Stimulated activated CD8-positive, alpha-beta memory T cell treated with anti-CD3 and anti-CD28 coated beads, Interleukin-15, amount 100 ng/mL, for 24 hours (primary cell): ENCODE measurements at places on chromosomes 4 and X.

DNA sequence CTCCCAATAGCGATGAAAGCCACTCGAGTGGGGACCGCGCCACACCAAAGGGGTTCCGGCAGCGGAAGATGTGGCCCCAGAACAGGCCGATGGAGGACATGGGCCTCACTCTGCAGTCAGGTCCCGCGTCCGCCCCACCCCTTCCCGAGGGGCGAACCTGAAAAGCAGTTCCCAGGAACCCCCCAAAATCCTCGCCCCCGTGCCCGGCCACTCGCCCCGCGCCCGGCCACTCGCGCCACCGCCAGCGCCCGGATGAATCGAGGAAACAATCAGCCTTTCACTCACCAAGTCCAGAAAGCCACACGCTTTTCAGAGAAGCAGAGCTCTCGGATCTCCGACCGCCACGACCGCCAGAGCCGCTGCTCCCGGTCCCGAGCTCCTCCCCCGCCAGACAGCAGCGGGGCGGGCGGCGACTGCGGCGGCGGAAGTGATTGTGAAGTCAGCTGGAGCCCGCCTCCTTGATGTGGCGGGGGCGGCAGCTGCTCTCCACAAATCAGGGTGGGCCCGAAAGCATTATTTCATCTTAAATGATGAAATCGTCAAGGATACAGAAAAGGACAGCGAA, at the start of gene PJA1:
PJA1 (minus strand) TSS at position 367 of the 565 bp plus-strand sequence. CDS start 2,380 bp downstream, outside the sequence.
- DNase-seq: peak; percentile 37

DNA sequence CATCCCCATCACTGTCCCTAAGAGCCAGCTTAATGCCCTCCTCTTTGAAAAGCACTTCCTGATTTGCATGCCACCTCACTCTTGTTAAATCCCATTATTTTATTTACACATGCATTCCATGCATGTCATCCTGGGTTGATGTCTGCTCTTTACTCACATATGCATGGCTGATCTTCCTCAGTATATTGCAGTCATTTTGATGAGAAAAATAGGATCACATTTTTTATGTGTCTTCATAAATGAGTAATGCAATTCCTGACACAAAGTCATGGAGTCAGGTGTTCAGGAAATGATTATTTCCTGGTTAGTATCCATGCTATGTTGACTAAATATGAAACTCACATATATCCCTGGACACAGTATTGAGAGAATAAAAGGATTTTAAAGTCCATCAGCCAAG, 204.7 kb downstream of the SLIT2 start:
- no peak for DNase-seq

DNA sequence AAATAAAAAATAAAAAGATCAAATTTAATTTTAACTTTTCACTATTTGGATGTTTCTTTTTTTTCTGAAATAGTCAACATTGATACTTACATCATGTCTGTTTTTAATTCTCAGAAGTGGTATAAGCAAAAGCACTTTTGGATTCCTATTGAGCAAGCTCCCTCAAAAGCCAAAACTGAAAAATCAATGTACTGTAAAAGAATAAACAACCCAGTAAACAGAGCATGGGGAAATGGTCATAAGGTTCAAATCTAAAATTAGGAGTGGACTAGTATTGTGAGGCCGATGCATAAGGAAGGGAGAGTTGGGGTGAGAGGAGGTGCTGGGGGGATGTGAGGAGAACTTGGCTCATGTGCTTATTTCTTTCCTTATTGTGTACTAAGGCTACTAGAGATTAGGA, 37.9 kb downstream of the NUDT6 start:
- no peak for DNase-seq

GRCh38 chr4:2247128-2248043, 5.5 kb upstream of the HAUS3 start:
- DNase-seq: no peak

GRCh38 chrX:25002661-25003020, 13.1 kb downstream of the ARX start:
- DNase-seq: no peak

DNA sequence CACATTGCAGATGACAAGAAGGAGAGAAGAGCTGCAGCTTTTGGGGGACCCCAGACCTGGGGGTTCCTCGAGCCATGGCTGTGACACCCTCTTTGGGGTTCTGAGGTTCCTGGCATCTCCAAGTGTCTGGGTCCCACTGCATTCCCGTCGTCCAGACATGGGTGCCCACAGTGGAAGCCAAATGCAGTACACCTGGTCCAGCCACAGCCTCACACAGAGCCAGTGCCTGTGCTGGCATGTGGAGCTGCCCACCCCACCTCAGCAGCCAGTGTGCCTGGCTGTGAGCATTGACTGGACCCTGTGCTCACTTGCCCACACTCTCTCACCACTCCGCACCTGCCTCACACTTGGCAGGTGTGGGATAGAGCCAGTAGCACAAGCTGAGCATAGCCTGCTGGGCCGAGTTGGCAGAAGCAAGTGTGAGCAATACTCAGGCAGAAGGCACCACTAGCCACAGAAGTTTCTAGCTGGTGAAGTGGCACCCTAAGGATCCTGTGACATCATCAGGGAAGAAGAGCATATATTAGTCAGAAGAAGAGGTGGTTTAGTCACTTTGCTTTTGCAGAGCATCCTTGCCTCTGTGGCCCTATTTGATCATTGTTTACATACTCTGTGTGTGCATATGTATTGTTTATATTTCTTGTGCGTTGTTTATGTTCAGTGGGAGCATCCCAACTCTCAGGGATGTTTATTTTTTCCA, 65.0 kb upstream of the MAGEB2 start:
- DNase-seq: no peak

DNA sequence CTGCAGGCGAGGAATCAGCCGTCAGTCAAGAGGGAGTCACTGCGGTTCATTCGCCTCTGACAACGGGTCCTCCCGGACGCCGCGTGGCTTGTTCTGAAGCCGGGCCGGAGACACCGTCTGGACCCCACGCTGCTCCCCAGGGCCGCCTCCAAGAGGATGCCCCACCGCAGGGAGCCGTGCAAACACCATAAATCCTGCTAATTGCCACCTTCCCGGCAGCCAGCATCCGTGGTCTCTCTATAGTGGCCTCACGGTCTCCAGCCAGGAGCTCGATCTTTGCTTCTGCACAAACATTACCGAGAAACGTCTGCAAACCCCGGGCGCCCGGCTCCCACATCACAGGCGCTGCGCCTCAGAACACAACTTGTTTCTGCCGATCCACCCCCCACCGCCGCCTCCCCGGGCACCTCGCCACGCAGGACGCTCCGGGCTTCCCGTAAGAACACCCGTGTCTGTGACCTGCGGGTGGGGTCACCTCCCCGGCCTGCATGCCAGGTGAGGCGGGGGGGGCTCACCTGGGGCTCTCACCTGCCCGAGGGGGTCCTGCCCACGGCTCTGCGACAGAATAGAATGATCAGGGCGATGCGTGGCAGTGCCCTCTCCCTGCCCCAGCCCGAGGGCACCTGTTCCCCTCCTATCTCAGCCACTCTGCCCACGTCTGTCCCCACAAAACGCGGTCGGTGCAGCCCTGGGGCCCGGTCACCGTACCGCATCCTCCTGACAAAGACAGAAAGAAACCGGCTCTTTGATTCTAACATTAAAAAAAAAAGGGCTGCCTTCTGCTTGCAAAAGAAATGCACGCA, 32.4 kb upstream of the PPP2R3B start:
- DNase-seq: no peak

- DNase-seq: no peak
These were observed 36.0 kb downstream of the TMPRSS11A start for GRCh38 chr4:67927251-67927650.

- no peak for DNase-seq
These were observed 36.3 kb downstream of the ANXA10 start for GRCh38 chr4:168128601-168129000.

- DNase-seq: no peak
These were observed 60.6 kb upstream of the PAGE5 start for GRCh38 chrX:55159551-55159950.

GRCh38 chrX:129678614-129679195, 23.9 kb upstream of the APLN start:
- no peak for DNase-seq

DNA sequence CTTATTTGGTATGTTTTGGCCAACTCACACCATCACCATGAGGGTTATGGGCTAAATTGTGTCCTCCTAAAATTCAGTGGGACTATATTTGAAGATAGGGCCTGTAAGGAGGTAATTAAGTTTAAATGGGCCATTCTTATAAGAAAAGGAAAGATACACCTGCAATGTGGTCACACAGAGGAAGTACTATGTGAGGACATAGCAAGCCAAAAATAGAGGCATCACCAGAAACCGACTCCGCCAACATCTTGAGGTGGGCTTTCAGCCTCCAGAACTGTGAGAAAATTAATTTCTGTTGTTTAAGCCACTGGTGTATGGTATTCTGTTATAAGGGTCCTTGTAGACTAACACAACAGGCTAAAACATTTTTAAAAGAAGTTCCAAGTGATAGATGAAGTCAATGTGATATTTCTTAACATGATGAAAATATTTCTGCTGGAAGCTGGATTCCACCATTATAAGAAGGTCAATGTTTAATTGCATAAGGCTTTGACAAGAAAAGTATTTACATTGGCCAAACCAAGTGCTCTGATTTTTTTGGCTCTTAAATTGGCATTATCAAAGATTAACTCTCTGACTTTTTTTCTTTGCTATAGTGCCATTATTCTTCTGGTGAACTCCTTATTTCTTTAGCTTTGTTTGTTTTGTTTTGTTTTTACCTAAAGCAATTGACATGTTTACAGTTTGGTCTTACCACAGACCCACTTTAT, 540.9 kb downstream of the PPARGC1A start:
- no peak for DNase-seq

DNA sequence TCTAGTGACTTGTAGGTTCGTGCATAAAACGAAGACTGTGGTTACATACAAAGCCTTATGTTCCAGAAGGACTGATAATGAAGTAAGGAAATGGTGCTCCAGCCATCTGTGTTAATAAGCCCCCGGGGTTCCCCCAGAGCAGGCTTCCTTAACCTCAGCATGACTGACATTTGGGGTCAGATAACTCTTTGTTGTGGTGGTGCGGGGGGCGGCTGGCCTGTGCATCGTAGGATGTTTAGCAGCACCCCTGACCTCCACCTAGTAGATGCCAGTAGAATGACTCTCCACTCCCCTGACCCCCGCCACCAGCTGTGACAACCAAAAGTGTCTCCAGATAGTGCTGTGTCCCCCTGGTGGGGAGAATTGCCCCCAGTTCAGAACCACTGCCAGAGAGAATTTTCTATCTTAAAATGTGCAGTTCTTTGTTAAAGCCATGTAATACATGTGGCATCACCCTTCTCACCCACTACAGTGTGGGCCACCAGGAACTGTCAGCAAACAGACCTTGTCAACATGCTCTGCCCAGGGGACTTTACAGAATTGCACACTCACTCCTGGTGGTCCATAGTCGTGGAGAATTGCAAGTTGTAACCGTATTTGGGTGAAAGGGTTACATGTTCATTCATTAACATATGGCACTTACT, 7.5 kb downstream of the SH3KBP1 start:
- DNase-seq: no peak

DNA sequence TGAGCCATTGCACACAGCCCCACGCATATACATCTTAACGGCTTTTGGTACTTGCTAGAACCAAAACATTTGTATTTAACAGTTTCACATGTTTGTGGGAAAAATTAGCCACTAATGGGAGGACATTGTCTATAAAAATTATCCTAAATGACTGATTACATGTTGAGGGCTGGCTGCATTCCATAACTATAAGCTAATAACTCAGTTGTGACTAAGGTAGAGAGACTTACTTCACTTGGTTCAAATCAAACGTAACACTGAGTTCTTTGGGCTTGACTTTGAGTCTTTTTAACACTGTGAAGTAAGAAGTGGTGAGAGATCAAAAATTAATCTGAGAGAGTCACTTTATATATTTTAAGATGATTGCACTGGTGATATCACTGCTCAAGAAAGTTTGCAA, 47.9 kb upstream of the PGRMC2 start:
- no peak for DNase-seq

GRCh38 chrX:7154041-7154597, 6.2 kb upstream of the PUDP start:
- no peak for DNase-seq

GRCh38 chr4:55499495-55499894, 47.2 kb downstream of the CLOCK start:
- DNase-seq: no peak

GRCh38 chrX:120797188-120797851, 78.3 kb downstream of the CT47B1 start:
- no peak for DNase-seq

GRCh38 chr4:182653596-182653995, 263.6 kb downstream of the DCTD start:
- DNase-seq: no peak

GRCh38 chrX:155179346-155179997, 36.8 kb upstream of the VBP1 start:
- DNase-seq: no peak

DNA sequence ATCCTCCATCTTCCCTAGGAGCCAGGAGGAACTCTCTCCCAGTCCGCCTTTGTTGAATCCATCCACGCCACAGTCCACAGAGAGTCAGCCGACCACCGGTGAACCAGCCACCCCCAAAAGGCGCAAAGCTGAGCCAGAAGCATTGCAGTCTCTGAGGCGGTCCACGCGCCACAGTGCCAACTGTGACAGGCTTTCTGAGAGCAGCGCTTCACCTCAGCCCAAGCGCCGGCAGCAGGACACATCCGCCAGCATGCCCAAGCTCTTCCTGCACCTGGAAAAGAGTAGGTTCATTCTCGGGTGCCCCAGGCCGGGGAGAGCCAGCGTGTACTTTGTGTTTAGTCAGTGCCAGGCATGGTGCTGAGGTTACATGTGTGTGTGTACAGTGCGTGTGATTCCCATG, 7.4 kb downstream of the MSL3 start:
- no peak for DNase-seq

DNA sequence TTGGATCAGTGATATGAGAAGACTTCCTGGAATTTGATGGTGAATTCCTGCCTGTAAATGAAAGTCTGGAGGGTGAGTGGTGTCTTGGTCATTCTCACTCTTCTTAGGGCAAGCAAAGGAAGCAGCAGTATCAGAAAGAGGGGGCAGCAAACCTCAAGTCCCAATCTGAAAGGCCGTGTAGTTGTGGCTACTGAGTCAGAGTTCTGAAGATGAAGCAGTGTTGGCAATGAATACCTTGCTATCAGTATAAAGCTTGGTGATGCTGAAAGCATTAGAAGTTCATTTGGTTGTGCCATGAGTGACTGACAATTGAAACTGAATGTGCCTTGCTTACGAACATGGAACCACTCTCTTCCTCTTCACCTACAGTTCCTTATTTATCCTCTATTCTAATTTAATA, 35.0 kb upstream of the GLRA3 start:
- no peak for DNase-seq

DNA sequence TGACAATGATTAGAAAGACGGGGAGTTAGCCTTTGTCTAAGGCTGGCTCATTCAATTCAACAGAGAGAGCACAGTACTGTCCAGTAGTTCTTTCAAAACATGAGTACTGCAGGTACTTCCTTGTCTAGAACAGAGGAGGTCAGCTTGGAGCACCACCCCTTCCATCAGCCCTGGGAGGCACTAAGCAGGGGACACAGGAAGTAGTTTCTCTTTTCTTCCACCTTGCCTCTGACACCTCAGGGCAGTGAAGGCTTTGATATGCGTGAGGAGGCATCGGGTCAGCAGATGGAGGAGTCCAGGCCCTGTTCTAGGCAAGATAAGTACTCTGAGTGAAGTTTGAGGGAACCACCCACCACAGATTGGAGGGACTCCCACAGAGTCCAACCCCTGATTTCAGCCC, 33.1 kb downstream of the MAGEB10 start:
- no peak for DNase-seq
